ENCODE measurements at places on chromosomes 7 and 10. TPM values are rescaled to one million over a fixed set of nuclear protein-coding genes. Genes with fewer than 3 reads are reported as not detected.

DNA sequence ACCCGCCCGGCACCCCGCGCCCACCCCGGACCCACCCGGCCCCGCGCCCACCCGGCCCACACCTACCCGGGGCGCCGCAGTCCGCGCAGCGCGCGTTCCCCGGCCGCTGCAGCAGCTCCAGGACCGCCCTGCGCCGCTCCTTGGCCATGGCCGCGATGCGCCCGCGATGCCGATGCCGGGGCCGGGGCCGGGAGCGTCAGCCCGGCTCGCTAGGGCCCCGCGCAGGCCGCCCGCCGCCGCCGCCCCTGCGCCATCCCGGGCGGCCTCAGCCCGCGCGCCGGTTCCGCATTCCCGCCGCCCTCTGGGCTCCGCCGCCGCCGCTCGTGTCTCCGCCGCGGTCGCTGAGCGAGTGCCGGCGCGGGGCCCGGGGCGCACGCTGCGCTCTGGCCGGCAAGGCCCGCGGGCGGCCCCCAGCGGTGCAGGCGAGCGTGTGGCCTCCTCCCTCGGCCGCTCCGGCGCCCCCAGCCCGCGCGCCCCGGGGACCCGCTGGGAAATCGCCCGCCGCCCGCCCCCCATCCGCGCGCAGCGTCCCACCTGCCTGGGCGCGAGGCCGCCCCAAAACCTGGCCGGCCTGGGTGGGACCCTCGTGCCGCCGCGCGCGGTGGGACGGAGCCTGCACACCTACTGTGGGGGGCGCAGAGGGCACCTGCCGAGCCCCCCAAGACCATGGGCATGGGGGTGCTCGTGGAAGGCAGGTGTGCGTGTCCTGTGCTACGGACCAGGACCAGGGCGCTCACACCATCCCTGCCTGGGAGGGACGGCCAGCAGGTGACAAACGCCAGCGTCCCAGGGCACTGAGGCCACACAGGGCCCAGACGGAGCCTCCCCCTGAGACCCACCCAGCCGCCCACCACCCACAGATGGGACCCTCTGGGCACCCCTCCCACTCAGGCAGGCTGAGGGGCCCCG is at the start of gene ADAP1:
TSS of gene ADAP1 (minus strand) at position 351 of the 909 bp plus-strand sequence. CDS start at position 148, 203 bp downstream.
- peak; percentile 41 for DNase-seq

DNA sequence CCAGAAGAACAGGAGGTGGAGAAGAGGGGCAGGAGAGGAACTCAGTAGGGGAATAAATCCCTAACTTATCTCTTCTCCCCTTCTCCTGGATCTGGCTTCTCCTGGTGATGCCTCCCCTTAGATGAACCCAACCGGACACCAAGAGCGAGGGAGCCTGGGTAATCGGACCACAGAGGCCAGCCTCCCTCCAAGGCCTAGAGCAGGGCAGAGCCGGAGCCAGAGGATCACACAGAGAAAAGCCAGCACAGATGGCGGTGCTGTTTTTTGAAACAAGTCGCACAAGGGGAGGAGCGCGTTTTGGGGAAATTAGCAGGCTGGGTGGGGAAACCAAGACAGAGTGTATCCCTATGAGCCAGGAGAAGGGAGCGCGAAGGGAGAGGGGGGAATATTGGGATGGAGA is 4.9 kb upstream of the SRRM3 start:
- no peak for DNase-seq

Gene ITPRID1
- total RNA-seq = not detected

Gene GATA3
- total RNA-seq = 0.39 TPM

Gene UNCX
- 2.4 TPM for total RNA-seq
